Chondrocyte (in vitro differentiated cells): ENCODE measurements at places on chromosomes 2 and 18. TPM values are rescaled to one million over a fixed set of nuclear protein-coding genes. Genes with fewer than 3 reads are reported as not detected.

CFAP221 gene
- 0.45 to 0.65 TPM (median 0.46 TPM) in 3 replicates for total RNA-seq

DNA sequence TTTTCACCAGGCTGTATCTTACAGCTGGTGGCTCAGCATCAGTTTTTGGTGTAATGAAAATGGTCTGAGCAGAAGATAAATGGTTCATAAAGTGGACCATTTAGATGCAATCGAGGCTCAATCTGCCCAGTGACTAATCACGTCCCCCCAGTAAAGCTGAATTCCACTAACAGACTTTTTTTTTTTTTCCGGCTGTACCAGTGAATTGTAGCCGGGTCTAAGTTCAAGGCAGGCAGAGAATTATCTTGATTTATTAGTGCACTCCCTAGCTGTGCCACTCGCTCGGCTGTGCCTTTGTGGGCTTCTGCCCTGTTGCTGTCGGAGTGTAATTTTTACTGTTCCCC lies 215.1 kb upstream of the POU3F3 start:
- no peak for DNase-seq

CD8A gene
- total RNA-seq: not detected in 3 replicates

GREB1 gene
- total RNA-seq: 0.52 to 2.2 TPM (median 1.6 TPM) in 3 replicates

- no peak for DNase-seq
These were observed 402.7 kb upstream of the SALL3 start for GRCh38 chr18:78576967-78577366.

GRCh38 chr2:218631837-218632236 lies 24.1 kb downstream of the PLCD4 start:
- DNase-seq: no peak

GRCh38 chr2:98377544-98377943 lies 31.3 kb downstream of the CNGA3 start:
- no peak for DNase-seq

GRCh38 chr2:66576311-66576560 lies 141.3 kb downstream of the MEIS1 start:
- DNase-seq: no peak

DNA sequence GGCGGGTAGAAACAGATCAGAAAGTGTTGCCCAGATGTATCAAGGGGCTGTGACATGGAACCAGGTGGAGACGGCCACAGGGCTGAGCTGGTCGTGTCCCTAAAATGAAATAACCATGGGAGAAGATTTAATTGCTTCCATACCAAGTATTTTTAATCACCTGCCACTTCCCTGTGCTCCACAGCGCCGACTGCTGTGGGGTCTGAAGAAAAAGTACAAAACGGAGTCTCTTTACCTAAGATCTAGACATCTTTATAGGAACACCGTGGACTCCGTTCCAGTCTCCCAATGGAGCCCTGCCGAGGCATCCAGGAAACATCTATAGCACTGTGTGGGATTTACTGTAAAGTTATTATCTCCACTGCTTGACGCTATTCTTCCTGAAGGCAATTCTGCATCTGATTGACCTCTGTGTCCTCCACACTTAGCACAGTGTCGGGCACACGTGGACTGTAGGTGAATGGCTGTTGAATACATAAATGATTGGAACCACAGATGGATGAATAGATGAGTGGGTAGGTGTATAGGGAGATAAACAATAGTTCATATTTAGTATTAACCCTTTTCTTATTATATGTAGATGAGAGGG lies 21.6 kb upstream of the GYPC start:
- DNase-seq: no peak

SP110 gene
- total RNA-seq: 11.3 to 13.9 TPM (median 12.9 TPM) in 3 replicates

DNA sequence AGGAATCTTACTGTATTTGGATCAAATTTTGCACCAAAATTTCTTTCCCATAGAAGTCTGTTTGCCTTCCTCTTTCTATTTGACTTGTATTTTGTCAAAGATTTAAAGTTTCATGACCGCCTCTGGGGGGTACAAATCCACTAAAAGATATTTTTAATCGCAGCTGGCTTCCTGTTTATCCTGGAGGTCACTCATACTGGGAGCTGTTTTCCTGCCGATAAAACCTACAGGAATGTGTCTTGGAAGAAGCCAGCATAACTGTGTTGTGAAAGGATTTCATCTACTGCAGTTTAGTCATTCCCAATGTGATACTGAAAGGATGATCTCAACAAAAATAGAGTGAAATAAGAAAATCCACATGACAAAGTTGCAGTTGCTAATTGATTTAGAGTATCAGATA lies 184.0 kb downstream of the RIT2 start:
- DNase-seq: no peak

GRCh38 chr2:216777637-216778273 lies 82.1 kb downstream of the TNP1 start:
- no peak for DNase-seq

DNA sequence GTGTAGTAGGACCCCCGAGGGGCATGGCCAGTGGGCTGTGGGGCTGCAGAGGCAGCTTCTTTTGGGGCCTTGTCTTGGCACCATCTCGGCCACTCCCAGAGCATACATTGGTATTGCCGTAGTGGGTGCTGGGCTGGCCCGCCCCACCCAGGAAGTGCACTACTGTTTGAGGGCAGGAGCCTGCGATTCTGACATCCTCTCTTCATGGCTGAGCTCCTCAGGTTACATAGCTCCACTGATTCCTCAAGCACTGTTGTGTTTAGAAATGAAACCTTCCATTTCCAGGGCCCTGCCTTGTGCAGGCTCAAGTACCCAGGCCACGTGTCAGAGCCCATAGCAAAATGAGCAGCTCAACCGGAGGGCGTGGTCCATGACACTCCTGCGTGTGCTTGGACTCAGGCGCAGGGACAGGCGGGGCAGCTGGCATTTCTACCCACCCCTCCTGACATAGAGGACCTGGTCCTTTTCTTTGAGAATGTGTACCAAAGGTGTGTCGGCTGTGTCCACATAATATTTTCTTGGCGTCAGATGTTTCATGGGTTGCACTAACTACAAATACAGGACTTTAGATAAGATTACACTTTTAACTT lies 67.9 kb downstream of the DGKD start:
- no peak for DNase-seq

DNA sequence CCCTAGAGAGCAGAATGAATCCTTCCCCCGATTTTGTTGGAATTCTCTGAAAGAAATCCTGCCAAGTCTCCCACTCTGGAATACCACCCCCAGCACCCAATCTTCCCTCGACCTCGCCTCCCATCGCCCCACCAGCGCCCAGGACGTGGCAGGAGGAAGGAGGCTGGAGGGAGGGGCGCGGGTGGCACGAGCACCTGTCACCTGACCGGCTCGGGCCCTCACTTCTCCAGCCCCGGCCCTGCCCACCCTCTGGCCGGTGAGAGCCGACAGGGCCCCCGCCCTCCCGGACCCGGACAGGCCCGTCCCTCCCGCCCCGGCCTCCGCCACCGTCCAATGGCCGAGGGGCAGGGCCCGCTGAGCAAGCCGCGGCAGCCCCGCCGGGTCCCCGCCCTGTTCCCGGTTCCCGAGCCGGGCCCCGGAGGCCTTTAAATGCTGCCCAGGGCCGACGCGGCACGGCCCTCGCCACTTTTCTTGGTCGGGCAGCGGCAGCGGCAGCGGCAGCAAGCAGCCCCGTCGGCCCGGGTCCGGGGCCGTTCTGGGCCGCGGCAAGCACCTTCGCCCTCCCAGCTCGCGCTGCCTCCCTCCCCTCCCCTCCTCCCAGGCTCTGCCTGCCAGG lies at the start of gene LGALSL:
TSS of gene LGALSL (plus strand) at position 393 of the 616 bp plus-strand sequence. CDS start 384 bp downstream, outside the sequence.
- DNase-seq: peak; percentile 91

DNA sequence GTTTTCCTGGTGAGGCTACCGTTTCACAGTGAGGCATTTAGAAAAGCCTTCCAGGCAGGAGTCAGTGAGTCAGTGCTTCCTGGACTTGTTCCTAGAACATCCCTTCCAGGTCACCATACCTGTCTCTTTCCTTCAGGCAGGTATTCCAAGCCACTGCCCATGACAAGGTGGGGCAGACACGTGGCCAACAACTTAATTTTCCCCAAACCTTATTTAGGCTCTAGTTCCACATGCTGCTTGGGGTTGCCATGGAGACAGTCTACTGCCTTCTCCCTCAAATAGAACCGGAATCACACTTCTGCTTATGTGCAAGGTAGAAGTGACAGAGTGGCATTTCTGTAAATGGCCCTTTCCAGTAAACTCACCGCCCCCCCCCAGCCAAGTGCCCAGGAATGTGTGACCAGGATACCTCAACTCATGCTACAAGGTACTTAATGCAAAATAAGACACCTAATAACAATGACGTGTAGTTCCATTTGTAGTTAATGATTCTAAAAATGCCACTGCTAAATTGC lies 258.3 kb downstream of the PRKCE start:
- no peak for DNase-seq
